Sigmoid colon (tissue), 7 donors: ENCODE measurements at places on chromosomes 2 and 18.

GRCh38 chr2:83959266-83959665, 499.8 kb downstream of the SUCLG1 start:
- H3K27me3 ChIP-seq = no peaks in the 10 kb centered on the region
- no peak for DNase-seq

GRCh38 chr2:223079378-223079777, 27.4 kb downstream of the KCNE4 start:
- no peak for DNase-seq
- H3K36me3 ChIP-seq = no peaks in the 10 kb centered on the region
- H3K27ac ChIP-seq = no peak overlapping the region
- no peaks in the 10 kb centered on the region for H3K4me1 ChIP-seq

GRCh38 chr2:120750488-120751210, 15.0 kb downstream of the GLI2 start:
- no peaks in the 10 kb centered on the region for H3K27me3 ChIP-seq
- peak; percentile 37 for DNase-seq
- H3K4me1 ChIP-seq = no peaks in the 10 kb centered on the region
- no peaks in the 10 kb centered on the region for H3K36me3 ChIP-seq
- H3K4me3 ChIP-seq = no peak overlapping the region
- no peak overlapping the region for H3K27ac ChIP-seq

- no peak overlapping the region for H3K27ac ChIP-seq
- no peak overlapping the region for H3K4me3 ChIP-seq
- DNase-seq = no peak
- H3K27me3 ChIP-seq = no peaks in the 10 kb centered on the region
- no peaks in the 10 kb centered on the region for H3K4me1 ChIP-seq
Observed at GRCh38 chr2:114170070-114170469, 272.4 kb upstream of the DPP10 start.

- H3K4me3 ChIP-seq = peak overlapping the region; percentile 87
- no peak for DNase-seq
- H3K27me3 ChIP-seq = no peaks in the 10 kb centered on the region
- H3K36me3 ChIP-seq = peaks cover 9% of the 10 kb centered on the region
Observed at GRCh38 chr2:66437109-66437690, 2.3 kb downstream of the MEIS1 start.

- no peaks in the 10 kb centered on the region for H3K27me3 ChIP-seq
- no peak overlapping the region for H3K27ac ChIP-seq
- DNase-seq = no peak
- no peaks in the 10 kb centered on the region for H3K4me1 ChIP-seq
- no peaks in the 10 kb centered on the region for H3K36me3 ChIP-seq
- no peak overlapping the region for H3K4me3 ChIP-seq
Observed at GRCh38 chr18:45163871-45164270, 451.4 kb upstream of the SLC14A2 start.

GRCh38 chr2:38652431-38653273, 13.3 kb upstream of the GALM start:
- no peaks in the 10 kb centered on the region for H3K4me1 ChIP-seq
- no peaks in the 10 kb centered on the region for H3K36me3 ChIP-seq
- no peak overlapping the region for H3K27ac ChIP-seq
- H3K27me3 ChIP-seq = no peaks in the 10 kb centered on the region

DNA sequence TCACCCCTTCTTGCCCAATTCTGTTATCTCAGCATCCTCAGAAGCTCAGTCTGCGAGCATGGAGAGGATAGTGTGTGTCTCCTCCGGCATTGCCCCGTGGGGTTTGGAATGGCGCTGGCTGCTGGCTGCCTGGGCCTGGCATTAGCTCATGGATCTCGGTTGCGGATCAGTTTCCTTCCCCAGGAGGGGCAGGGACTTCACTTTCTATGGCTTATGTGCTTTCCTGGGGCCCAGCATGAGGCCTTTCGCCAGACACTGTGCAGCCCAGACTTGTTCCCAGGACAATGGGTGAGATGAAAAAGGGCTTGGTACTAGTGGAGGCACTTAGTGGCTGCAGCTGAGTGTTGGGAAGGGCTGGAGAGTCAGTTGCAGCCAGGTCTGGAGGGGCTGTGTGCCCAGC, 143.3 kb downstream of the GLI2 start:
- no peaks in the 10 kb centered on the region for H3K27me3 ChIP-seq
- no peaks in the 10 kb centered on the region for H3K36me3 ChIP-seq
- H3K4me3 ChIP-seq = no peak overlapping the region

DNA sequence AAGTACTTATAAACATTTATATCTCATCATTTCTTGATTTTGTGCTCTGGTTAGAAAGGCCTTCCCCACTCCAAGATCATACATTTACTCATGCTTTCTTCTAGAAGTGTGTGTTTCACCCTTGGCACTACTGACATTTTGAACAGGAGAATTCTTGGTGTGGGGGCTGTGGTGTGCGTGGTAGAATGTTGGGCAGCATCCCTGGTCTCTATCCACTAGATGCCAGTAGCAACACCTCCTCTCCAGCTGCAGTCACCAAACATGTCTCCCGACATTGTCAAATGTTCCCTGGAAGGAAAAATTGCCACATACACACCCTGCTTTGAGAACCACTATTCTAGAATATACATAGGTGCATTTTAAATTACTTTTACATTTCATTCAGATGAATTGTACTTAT, 8.7 kb upstream of the TGIF1 start:
- no peak for DNase-seq
- H3K4me1 ChIP-seq = peaks cover 3% of the 10 kb centered on the region
- H3K27me3 ChIP-seq = no peaks in the 10 kb centered on the region
- H3K36me3 ChIP-seq = no peaks in the 10 kb centered on the region
- H3K27ac ChIP-seq = no peak overlapping the region

DNA sequence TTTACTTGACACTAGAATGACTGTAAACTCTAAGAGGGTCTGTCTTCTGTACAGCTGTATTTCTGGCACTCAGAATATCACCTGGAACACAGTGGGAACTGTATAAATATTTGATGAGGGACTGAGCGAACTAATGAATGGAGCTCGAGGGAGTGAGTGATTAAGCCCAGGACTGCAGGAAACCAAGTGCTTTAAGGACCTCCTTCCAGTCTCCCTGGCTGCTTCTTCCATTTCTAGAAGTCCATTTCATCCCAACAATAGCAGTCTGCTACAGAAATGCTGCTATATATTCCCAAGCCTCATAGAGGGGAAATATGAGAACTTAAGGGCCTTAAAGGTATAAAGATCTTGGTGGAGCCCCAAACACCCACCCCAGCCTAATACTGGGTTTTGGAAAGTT, 2.8 kb upstream of the IL1RL2 start:
- H3K27me3 ChIP-seq = peaks cover 5% of the 10 kb centered on the region
- H3K36me3 ChIP-seq = no peaks in the 10 kb centered on the region
- DNase-seq = no peak

DNA sequence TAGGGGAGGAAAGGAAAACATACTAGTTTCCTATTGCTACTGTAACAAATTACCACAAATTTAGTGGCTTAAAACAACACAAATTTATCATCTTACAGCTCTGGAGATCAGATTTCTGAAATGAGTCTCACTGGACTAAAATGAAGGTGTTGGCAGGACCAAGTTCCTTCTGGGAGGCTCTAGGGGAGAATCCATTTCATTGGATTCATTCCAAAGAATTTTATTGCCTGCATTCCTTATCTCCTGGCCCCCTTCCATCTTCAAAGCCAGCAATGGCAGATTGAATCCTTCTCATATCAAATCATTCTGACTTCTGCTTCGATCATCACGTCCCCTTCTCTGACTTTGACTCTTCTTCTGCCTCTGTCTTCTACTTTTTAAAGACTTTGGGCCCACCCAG, 250.9 kb downstream of the IRS1 start:
- DNase-seq = no peak
- no peak overlapping the region for H3K27ac ChIP-seq
- no peak overlapping the region for H3K4me3 ChIP-seq

DNA sequence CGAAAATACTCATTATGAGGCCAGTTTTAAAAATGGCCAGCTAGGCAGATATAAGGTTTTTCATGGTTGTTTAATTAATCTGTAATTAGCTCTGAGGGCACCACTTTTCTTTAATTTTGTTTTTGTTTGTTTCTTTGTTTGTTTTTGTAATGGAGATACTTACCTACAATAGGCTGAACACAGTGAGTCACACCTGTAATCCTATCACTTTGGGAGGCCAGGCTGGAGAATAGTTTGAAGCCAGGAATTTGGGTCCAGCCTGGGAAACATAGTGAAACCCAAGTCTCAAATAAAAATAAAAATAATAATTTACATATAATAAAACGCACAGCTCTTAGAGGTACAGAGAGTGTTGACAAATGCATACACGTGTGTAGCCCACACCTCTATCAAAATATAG, 56.8 kb upstream of the MSH2 start:
- no peaks in the 10 kb centered on the region for H3K27me3 ChIP-seq
- H3K27ac ChIP-seq = no peak overlapping the region
- no peak for DNase-seq
- peaks cover 23% of the 10 kb centered on the region for H3K4me1 ChIP-seq
- H3K4me3 ChIP-seq = no peak overlapping the region
- no peaks in the 10 kb centered on the region for H3K36me3 ChIP-seq

DNA sequence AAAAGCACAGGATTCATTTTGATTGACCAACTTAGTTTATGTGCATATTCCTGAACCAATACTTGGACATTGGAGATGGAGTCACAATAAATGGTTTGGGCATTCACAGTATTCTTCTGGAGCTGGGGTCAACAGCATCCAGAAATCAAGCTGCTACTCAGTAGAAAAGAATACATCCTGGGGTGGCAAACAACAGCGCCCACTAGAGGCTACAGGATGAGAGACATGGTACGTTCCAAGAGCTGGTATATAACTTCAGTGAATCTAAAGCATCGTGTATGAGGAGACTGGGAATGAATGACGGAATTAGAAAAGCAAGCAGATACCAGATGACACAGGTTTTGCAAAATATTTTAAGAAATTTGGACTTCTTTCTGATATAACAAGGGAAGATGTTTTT, 142.9 kb upstream of the FIGN start:
- no peak overlapping the region for H3K4me3 ChIP-seq
- H3K27ac ChIP-seq = no peak overlapping the region
- H3K36me3 ChIP-seq = no peaks in the 10 kb centered on the region
- H3K4me1 ChIP-seq = peaks cover 5% of the 10 kb centered on the region

- DNase-seq = no peak
- H3K4me3 ChIP-seq = no peak overlapping the region
- H3K27me3 ChIP-seq = no peaks in the 10 kb centered on the region
- H3K27ac ChIP-seq = no peak overlapping the region
- no peaks in the 10 kb centered on the region for H3K36me3 ChIP-seq
Observed at GRCh38 chr2:29394311-29394980, 279.2 kb downstream of the CLIP4 start.

GRCh38 chr18:959854-960253, 55.2 kb downstream of the ADCYAP1 start:
- no peak overlapping the region for H3K4me3 ChIP-seq
- peaks cover 5% of the 10 kb centered on the region for H3K4me1 ChIP-seq
- no peak for DNase-seq

DNA sequence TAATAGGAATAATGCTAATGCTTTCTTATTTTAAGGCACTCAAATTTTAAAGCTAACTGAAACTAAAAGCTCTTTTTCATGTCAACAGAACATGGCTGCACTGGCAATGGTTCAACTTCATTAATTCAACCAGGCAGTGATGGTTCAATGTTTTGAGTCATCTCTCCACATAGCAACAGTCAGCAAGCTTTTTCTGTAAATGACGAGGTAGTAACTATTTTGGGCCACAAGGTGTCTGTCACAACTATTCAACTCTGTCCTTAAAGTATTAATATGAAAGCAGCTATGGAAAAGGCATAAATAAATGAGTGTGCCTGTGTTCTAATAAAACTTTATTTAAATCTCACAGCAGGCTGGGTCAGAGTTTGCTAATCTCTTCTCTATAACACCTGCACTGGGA, 1425.6 kb upstream of the PIK3C3 start:
- no peak for DNase-seq
- no peak overlapping the region for H3K4me3 ChIP-seq
- no peaks in the 10 kb centered on the region for H3K27me3 ChIP-seq
- no peak overlapping the region for H3K27ac ChIP-seq
- H3K4me1 ChIP-seq = no peaks in the 10 kb centered on the region

- DNase-seq = no peak
- H3K27ac ChIP-seq = peak overlapping the region; percentile 42
- peaks cover 71% of the 10 kb centered on the region for H3K36me3 ChIP-seq
Observed at GRCh38 chr2:10048501-10049171, 5.3 kb downstream of the KLF11 start.

GRCh38 chr2:54964816-54965215, 85.4 kb downstream of the RTN4 start:
- H3K36me3 ChIP-seq = peaks cover 5% of the 10 kb centered on the region
- no peak for DNase-seq
- H3K4me1 ChIP-seq = no peaks in the 10 kb centered on the region

- DNase-seq = no peak
- H3K27ac ChIP-seq = no peak overlapping the region
- no peaks in the 10 kb centered on the region for H3K4me1 ChIP-seq
- peak overlapping the region; percentile 5 for H3K4me3 ChIP-seq
- no peaks in the 10 kb centered on the region for H3K27me3 ChIP-seq
- no peaks in the 10 kb centered on the region for H3K36me3 ChIP-seq
Observed at GRCh38 chr18:10032331-10033015, 118.7 kb downstream of the VAPA start.

GRCh38 chr18:24009651-24010333, 4.8 kb upstream of the TTC39C start:
- no peaks in the 10 kb centered on the region for H3K27me3 ChIP-seq
- no peak for DNase-seq
- H3K27ac ChIP-seq = no peak overlapping the region
- no peaks in the 10 kb centered on the region for H3K36me3 ChIP-seq
- peaks cover 6% of the 10 kb centered on the region for H3K4me1 ChIP-seq

GRCh38 chr18:79753391-79753851, 44.3 kb upstream of the KCNG2 start:
- peaks cover 25% of the 10 kb centered on the region for H3K36me3 ChIP-seq
- no peaks in the 10 kb centered on the region for H3K27me3 ChIP-seq

DNA sequence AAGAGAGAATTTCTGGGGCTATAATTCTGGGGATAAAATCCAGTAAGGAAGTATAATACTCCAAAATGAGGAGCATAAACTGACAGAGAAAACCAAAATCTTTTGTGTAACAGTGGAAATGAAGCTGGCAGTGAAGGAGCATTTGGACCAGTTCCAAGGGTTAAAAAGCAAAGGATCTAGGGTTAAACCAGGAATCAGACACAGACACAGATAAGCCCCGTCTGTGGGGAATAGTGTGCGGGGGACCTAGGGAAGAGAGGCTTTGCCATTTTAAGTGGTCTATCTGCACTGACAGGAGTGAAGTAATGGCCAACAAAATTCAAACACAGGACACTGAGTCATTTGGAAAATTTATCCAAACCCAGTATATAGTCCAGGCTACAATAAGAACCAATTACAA, 23.4 kb downstream of the SAP130 start:
- no peaks in the 10 kb centered on the region for H3K4me1 ChIP-seq
- no peak overlapping the region for H3K27ac ChIP-seq
- peaks cover 44% of the 10 kb centered on the region for H3K36me3 ChIP-seq
- H3K4me3 ChIP-seq = no peak overlapping the region
- H3K27me3 ChIP-seq = no peaks in the 10 kb centered on the region

- H3K27me3 ChIP-seq = no peaks in the 10 kb centered on the region
- H3K4me3 ChIP-seq = no peak overlapping the region
- no peak for DNase-seq
- no peaks in the 10 kb centered on the region for H3K36me3 ChIP-seq
- no peak overlapping the region for H3K27ac ChIP-seq
Observed at GRCh38 chr2:219592736-219593135, 4.9 kb upstream of the STK11IP start.
